ENCODE measurements at places on chromosomes 1 and 21.

DNA sequence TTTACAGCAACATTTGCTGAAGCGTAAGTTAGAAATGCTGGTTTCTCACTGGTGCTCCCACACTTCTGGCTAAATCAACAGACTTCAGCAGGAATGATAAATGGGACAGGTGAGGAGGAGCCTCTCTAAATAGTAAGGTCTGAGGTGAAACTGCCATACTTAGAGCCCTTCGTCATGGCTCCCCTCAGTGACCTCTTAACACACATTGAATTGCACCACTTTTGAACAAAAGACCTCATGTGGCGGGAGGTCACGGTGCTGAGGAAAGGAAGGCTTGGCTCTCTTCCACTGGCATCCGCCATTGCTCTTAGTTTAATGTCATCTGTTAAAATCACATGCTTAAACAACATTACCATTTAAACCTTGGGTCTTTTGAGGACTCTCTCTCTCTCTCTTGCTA is 3.4 kb downstream of the MAP3K7CL start:
- DNase-seq: no peak

DNA sequence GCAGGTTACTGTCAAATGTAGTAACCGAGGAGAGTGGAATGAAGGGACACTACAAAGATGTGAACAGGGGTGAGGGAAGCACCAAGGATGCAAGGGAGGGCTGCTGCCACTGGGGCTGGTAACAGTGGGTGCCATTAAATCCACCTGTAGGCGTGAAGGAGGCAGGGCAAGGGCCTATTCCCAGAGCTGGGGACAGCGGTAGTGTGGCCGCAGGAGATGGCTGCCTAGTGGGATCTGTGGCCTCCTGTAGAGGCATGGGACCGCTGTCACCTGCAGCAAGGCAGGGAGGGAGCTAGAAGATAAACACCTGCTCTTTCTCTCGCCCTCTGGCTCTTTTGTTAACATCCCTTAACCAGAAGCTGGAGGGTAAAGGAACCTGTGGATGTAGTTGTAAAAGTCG is 80.5 kb upstream of the CNIH3 start:
- DNase-seq: no peak

GRCh38 chr1:80445033-80445432 is 1355.7 kb upstream of the ADGRL2 start:
- no peak for DNase-seq

DNA sequence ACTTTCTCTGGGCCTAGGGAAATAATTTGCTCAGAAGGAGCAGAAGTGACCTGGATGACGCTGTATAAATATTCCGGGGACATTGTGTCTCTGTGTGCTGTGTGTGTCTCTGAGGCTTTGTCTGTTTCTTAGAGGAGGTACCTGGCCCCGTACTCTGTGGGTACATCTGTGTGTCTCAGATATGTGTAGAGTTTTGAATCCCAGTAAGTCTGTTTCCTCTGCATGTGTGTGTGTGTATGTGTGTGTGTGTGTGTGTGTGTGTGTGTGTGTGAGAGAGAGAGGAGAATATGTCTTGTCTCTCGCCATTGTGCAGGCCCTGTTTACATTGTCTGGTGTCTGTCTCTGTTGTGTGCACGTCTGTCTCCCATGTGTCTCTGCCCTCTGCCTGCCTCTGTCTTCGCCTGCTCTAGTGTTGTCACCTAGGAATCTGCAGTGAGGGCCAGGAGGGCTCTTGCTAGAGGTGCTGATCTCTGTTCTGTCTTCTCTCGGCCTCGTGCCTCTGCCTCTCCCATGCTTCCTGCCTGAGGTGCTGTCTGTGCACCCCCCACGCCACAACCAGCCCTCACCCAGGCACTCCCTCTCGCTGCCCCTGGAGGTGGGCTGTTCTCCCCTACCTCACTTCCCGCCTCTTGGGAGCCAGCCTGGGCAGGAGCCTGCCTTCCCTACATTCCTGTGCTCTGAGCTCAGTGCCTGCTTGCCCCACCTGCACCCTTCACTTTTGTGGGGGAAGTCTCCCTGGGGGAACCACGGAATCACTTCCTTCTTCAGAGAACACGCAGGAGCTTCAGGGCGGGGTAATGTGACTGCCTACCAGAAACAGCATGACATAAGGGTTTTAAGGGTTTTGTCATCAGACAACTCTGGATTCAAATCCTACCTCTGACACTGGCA is 5.9 kb downstream of the MAP7D1 start:
- DNase-seq: no peak

DNA sequence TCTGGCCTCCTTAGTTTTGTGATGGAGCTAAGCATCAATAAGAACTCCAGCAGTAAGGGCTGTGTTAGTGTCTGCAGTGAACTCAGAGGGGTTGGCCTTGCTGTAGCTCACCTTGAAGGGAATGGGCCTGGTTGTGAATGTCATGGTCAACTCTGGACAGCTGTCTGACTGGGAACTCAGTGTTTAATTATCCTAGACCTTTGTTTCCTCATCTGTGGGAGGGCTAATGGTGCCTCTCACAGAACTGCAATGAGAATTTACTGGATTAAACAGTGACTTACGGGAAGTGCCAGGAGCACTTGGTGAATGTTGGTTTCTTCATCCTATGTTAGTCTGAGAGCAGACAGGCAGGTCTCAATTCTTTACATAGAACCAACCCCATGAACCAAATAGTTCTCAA is 23.7 kb downstream of the HMGCS2 start:
- DNase-seq: no peak

DNA sequence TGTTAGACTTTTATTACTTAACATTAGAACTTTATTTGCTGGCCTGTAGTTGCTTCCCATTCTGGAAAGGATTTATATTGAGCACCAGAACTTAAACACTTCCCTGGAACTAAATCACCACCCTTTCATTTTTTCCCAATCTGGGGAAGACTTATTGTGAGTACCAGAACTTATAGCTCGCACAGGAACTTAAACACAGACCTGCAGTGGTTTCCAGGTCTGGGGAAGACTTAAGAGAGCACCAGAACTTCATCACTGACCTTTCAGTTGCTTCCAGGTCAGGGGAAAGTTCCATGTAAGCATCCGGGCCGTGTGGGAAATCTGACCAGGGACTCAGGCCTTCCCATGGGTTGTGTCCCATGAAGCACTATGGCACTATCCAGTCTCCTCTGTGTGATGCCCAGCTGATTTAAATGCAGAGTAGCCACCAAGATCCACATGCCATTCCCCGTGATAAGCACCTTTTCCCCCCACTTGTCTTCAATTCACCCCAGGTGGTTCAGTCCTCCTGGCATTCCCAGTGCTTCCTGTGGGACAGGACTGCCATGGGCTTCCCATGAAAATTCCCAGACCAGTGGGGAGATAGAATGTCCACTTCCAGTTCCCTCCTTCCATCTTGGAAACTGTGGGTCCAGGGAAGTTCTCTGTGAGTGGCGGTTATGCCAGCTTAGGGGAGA is 48.9 kb downstream of the C4BPA start:
- DNase-seq: no peak

DNA sequence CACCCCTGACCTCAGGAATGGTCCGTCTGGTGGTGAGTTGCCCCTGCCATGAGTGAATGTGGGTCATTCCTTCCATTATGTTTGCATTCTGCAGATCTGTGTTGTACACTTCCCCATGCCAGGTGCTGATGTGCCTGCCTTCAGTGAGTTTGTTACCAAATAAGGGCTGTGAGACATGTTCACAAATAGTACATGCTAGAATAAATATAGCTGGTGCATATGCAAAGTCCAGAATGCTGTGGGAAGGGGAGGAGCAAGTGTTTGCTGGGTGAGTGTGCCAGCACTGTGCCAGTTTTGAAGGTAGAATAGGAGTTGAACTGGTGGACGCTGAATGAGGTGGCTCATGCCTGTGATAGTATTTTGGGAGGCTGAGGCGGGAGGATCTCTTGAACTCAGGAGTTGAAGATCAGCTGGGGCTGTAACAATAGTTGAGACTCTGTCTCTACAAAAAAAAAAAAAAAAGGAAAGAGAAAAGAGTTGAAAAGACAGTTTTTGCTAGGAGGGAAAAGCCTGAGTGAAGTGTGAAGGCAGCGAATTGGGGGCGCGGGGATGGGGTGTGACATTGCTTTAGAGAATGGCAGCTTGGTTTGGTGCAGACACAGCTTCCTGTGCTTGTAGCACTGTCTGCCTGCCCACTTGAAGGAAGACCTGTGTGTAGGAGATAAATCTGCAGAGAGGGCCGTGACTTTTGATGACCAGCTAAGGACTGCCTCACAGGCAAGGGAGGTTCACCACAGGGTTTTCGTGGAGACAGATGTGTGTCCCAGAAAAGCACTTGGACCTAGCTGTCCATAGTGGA is 61.1 kb downstream of the LGR6 start:
- no peak for DNase-seq

GRCh38 chr1:162020150-162020549 is 3.5 kb downstream of the OLFML2B start:
- DNase-seq: no peak

GRCh38 chr1:11530731-11531311 is 51.9 kb downstream of the DISP3 start:
- no peak for DNase-seq

GRCh38 chr21:27233514-27234115 is 266.7 kb upstream of the ADAMTS5 start:
- DNase-seq: no peak

DNA sequence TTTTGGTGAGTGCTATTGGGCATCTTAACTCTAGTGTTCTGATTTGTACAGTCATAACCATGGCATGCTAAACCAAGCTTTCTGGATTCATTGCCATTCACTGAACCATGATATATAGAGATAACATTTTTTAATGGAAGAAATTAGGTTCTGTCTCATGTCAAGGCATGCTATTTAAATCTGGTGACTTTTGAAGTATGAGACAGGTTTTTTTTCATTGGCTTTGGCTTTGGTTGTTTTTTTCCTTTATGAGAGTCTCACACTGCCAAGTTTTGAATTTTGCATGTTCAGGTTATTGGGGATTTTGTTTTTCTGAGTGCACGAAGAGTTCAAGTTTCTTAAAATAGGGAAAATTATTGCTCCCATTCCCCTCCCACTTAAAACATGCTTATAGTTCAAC is 141.3 kb upstream of the ADAMTS5 start:
- DNase-seq: no peak

GRCh38 chr1:61782771-61783170 is 40.5 kb downstream of the PATJ start:
- DNase-seq: no peak

- no peak for DNase-seq
Observed at GRCh38 chr1:64834734-64835133, 89.9 kb downstream of the RAVER2 start.

DNA sequence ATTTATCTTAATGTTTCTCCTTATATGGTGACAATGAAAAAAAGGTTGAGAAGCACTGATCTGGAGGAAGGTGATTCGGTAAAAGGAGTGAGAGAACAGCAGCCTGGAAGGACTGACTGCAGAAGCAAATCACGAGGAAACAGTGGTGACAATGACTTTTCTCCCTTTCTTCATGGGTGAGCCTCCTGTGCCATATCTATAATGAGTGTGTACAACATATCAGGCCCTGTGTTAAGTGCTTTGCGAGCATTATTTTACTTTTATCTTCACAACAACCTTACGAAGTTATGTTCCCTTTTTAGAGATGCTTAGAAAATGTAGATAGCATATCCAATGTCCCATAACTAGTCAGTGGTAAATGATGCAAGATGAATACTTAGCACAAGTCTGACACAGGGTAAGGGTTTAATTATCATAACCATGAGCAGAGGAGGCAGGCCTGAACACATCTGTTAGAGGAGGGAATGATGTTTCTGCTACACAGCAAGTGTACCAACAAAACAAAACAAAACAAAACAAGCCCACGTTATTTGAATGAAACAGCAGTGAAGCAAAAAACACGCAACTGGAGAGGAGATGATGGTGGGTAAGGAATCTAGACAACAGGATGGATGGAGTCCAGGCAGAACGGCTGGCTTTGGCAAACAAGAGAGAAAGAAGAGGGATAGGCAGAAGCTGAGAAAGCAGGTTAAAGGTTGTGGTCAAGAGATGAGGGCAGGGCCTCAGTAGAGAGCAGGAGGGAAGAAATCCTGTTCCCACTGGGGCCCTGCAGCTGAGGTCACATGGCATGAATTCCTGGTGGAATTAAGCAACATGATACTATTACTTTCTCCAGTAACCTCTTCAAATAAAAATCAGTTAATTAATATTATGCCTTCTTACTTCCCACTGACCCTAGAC is 29.6 kb downstream of the GNG12 start:
- no peak for DNase-seq

- no peak for DNase-seq
Observed at GRCh38 chr1:159197561-159198557, 6.8 kb upstream of the ACKR1 start.

DNA sequence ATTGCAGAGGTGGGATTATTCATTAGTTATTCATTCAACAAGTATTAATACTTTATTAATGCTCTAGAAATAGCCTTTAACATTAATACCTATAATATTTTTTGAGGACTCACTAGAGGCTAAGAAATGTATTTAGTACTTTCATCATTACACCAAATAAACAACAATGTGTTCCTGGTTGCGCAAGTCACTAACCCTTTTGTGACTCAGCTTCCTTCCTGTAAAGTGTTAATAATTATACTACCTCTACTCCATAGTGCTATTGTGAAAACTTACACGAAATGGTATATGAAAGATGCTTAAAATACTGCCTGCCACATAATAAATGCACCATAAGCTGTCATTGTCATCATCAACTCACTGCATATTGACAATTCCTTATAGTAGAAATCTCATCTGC is 431.0 kb downstream of the DPYD start:
- DNase-seq: no peak

DNA sequence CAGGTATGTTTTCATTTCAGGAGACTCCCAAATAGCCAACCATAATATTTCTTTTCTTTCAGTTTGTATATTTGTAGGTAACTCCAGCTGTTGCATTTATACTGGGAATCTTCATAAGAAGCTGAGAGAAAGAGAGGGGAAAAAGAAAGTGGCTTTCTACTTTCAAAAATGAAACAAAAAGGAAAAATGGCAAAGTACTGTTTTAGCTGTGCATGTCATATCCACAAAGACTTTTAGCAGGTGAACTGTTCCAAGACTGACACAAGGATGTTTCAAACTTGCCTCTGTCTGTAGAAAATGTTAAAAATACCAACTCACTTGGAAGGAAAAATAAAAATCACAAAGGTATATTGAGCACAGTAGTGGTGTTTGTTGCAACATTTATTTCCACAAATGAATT is 41.9 kb upstream of the CACYBP start:
- no peak for DNase-seq

DNA sequence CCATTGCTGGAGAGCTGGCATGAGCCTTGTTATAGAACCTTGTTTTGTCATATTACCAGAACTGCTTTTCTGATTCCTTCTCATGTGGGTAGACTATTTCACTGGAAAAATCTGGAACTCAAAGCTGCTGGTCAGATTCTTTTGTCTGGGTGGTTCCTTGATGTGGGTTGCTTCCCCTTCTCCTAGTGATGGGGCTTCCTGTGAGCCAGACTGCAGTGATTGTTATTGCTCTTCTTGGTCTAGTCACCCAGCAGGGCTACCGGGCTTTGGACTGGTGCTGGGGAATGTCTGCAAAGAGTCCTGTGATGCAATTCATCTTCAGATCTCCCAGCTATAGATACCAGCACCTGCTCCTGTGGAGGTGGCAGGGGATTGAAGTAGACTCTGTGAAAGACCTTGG is 59.4 kb downstream of the GPR137B start:
- DNase-seq: no peak
